ENCODE measurements at places on chromosomes 2 and 18.

GRCh38 chr2:162839419-162839818 is 852 bp upstream of the KCNH7 start:
- DNase-seq: no peak

DNA sequence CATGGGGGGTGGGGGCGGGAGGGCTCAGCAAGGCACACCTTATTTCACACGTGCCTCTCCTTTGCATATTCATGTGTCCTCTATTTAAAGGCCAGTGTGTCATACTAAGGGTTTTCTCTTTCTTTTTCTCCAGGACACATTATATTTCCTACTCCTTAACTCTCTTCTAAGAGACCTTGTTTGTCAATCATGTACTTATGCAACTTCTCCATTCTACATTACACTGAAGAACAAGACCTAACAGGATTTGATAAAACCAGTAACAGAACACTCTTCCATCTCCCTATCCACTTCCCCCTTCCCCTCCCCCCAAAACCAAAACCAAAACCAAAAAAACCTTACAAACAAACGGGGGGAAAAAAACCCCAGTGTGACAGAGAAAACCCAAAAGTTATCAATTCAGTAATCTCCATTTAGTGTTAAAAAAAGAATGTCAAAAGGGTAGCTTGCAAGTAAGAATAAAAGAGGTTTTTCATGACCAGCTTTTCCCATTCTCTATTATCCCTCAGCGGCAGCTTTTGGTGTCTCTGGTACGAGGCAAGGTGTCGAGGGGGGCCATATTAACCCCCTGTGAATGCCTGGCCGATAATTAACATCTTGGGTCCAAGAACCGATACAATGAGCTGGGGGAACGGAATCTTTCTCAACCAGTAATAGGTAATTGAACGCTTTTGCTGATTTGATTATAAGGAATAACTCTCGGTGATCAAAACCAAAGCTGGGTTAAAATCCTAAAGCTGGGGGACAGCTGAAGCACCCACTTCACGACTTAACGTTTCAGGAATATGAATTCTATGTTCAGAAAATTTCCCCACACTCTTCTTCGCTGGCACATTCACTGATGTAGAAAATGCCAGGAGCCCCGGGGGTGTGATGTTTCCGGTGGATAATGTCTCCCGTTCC is 191.0 kb upstream of the TCF4 start:
- no peak for DNase-seq

GRCh38 chr2:74503506-74504475 is 3.7 kb downstream of the PCGF1 start:
- DNase-seq: no peak

DNA sequence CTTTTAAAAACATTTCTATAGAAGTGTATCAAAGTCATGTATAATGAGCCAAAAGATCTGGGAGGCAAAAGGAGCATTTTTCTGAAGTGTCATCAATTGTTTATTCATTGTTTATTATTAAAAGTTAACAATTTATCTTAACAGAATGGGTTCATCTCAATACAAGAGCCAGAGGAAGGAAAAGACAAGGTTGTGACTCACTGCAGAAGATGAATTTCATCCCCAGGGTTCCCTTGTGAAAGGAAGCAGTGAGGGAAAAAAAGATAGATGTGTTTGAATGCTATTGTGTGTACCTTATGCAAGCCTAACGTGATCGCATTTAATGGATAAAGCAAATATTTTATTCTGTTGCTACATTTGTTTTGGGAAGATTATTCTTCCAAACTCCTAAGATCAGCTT is 286.3 kb downstream of the PIEZO2 start:
- DNase-seq: no peak

- no peak for DNase-seq
Measured at GRCh38 chr2:149180226-149180875, 141.9 kb downstream of the LYPD6B start.

GRCh38 chr18:765764-766549 is 46.1 kb downstream of the YES1 start:
- no peak for DNase-seq

DNA sequence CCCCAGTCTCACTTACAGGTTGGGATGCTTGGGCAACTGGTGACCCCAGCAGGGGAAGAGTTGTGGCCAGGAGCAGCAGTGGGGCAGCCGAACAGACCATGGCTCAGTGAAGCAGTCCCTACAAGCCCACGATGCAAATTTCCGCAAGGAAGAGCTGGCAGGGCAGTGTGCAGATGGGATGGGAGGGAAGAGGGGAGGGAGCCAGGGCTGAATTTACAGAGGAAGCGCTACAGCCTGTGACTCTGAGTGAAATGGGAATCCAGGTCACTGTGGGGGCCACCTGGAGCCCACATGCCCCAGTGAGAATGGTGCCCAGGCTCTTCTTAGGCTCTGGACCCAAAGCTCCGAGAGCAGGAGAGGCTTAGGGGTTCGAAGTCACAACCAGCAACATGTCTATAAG is 27.0 kb upstream of the SELENOI start:
- DNase-seq: no peak

DNA sequence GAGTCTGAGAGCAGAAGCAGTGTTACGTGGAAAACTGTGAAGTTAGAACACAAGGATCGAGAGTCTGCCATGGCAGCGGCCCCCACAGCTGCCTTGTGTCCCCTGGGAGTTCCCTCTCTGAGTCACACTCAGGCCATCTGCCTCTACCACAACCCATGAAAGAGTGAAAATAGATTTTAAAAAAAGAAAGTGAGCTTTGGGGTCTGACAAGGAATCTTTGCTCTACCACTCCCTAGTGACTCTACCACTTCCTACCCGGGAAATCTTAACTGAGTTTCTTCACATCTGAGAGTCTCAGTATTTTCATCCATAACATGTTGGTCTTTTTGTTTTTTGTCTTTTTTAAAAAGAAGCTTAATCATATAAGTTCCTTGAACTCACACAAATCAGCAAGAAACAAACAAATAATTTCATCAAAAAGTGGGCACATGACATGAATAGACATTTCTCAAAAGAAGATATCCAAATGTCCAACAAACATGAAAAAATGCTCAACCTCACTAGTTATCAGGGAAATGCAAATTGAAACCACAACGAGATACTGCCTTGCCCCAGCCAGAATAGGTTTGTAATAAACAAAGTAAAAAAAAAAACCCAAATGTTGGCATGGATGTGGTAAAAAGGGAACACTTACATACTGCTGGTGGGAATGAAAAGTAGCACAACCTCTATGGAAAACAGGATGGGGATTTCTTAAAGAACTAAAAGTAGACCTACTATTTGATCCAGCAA is 2.4 kb upstream of the MSGN1 start:
- no peak for DNase-seq

DNA sequence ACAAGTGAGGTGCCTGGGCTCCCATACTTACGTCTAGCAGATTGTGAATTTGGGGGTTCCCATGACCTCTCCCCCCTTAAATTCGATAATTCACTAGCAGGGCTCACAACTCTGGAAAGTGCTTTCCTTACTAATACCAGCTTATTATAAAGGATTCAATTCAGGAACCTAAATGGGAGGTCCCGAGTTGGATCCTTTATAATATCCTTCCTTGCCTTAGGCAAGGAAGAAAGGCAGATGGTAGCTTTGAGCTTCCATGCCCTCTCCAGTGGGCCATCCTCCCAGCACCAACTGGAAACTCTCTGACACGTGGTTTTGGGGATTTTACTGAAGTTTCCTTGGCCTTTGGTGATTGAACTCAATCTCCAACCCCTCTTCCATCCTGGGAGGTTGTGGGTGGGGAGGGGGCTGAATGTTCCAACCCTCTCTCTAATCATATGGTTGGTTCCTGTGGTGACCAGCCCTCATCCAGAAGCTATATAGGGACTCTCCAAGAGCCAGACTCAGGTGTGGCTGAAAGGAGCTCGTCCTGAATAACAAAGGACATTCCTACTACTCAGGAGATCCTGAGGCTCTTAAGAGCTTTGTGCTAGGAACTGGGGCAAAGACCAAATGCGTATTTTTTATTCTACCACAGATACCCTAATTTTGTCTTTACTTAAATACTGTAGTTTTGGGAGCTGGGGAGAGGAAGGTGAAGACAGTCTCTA is 62.2 kb downstream of the HAUS1 start:
- DNase-seq: no peak

DNA sequence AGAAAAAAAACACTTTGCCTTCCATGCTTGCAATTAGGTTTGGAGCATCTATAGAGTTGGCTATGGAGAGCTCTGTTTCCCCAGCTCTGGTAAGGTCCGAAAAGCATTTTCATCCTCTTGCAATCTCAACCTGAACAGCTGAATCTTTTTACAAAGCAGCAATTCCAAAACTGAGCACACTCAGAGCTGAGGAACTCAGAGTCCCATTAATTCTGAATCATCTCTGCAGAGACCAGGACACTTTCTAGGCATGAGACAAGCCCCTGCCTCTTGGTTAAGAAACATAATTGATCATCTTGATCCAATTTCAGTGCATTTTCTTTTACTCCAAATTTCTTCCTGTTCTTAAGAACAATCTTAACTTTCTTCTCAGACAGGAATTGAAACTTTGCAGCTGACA is 4.2 kb downstream of the CNGA3 start:
- no peak for DNase-seq

- no peak for DNase-seq
Measured at GRCh38 chr2:36567711-36568408, 30.1 kb downstream of the FEZ2 start.

GRCh38 chr18:22977847-22978701 is 44.9 kb downstream of the RBBP8 start:
- DNase-seq: no peak

- peak; percentile 33 for DNase-seq
Measured at GRCh38 chr2:45261746-45262145, 252.5 kb upstream of the SIX2 start.

DNA sequence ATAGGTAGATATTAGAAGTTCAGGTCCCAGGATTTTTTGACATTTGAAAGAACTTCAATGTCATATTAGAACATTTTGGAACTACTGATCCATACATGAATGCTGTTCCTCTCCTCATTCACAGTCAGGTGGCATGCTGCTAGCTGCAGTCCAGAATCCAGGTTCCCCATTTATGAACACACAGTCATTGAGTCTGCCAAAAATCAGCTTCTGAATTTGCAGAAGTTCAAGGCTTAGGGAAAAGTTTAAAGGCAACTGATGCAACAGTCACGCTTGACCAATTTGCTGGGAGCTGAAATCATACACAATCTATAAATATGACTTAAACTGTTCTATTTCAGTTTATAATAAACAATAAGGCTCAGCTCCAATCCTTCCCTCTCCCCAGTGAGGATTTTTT is 17.3 kb upstream of the TTR start:
- DNase-seq: no peak

- DNase-seq: no peak
Measured at GRCh38 chr2:51218047-51218446, 186.1 kb upstream of the NRXN1 start.

DNA sequence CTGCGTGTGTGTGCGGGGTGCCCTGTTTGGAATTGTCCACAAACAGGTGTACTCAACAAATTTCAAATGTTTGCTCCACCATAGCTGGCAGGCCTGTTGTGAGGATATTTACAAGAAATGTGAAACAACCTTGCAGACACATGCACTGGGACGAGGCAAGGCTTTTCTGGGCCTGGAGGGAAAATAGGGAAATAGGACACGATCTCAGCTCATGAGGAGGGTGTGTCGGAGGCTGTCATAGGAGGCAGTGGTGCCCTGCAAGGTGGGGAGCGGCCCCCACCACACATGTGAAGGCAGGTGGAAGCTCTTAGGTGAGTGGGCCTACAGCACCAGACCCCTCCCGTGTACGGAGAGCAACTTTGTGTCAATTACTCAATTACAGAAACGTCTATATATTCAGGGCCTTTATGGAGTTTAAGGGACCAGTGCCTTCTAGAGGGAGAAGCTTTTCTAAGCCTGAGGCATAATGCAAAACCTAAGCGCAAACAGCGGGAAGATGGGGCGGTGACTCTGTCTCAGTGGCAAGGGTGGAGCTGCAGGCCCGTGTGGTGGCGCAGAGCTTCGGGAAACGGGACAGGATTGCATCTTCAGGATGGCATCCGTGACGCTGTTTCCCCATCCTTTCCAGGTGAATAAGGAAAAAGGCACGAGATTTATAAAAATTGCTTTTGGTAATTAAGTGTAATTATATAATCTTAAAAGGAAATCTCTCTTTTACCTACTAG is 48.0 kb downstream of the RNF144A start:
- peak; percentile 36 for DNase-seq

DNA sequence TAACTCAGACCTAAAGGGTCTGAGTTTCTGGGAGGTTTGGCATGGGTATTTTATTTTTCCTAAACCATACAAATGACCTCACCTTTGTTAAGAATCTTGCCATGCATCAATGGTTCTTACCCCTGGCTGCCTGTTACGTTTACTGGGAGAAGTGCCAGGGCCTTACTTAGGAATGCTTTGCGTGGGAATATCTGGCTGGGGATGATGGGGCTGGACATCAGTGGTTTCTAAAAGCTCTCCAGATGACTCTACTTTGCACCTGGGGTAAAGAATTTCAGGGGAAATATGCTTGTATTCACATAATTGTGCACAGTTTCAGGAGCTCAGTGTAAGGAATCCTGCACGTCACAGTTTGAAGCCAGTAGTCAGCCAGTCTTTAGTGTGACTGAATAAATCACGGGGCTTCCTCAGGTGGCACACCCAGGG is 18.2 kb upstream of the DAW1 start:
- no peak for DNase-seq

DNA sequence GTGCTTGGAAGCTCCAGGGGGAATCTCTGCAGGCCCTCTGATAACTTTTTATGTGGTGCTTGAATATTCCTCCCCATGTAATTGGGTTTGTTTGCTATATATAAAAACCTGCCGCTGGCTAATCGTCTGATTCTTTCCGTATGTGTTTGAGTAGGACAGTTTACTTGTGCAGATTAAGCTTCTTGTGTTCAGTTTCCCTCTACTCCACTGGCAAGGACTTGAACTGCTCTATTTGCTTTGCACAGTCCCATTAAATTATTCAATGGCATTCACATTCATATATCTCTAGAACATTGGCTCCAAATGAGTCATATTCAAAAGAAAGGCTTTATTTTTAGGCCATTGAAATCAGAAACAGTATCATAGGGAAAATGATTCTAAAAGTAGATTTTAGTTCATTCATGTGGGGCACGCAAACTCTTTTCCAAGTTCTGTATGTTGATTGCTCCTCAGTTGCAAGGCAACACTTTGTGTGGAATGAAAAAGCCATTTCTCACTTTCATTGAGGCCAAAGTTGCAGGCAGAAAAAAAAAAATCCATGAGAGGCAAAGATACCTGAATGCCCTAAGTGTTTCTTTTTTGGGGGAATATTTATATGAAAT is 1682.3 kb upstream of the PIK3C3 start:
- DNase-seq: no peak

GRCh38 chr2:228658998-228659397 is 477.5 kb upstream of the SPHKAP start:
- DNase-seq: no peak

DNA sequence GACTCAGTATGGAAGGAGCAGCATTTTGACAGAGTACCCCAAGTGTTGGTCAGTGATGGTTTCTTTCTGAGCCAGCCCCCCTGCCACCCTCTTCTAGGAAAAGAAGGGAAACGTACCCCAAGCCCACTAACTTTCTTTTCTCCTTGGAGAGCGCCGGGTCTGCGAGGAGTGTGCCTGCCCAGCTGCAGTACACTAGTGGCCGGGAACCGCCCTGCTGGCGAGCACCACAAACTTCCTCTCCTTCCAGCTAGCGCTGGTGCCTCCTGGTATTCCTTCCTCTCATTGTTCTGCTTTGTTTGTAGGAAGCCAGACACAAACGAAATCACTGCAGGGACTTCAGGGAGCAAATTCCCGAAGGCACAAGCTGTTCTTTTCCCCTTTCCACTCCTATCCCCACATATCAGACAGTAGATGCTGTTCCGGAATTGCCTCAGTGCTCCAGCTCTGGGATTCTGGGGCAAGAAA is 1.8 kb downstream of the CCDC85A start:
- DNase-seq: peak; percentile 73

Data from ecto neural progenitor cell (in vitro differentiated cells).